Kidney glomerular epithelial cell (primary cell): ENCODE measurements at places on chromosomes 7 and 10.
A peak's percentile ranks its signal among the peaks of the same experiment; 100 is the strongest.

DNA sequence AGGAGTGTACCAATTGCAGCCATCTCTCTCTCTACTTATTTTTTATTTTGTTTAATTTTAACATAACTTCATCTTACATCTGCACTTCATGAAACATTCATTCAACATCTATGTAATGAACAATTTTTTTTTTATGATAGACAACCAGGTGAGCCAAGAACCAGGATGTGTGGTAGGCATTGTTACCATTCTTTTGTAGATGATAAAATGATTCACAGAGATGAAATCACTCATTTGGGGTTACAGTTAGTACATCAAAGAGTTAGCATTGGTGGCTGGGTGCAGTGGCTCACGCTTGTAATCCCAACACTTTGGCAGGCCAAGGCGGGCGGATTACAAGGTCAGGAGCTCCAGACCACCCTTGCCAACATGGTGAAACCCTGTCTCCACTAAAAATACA, 127.8 kb downstream of the HDAC9 start:
- DNase-seq, result peak; percentile 14

GRCh38 chr7:26954951-26955350, 90.6 kb upstream of the SKAP2 start:
- DNase-seq, result no peak

DNA sequence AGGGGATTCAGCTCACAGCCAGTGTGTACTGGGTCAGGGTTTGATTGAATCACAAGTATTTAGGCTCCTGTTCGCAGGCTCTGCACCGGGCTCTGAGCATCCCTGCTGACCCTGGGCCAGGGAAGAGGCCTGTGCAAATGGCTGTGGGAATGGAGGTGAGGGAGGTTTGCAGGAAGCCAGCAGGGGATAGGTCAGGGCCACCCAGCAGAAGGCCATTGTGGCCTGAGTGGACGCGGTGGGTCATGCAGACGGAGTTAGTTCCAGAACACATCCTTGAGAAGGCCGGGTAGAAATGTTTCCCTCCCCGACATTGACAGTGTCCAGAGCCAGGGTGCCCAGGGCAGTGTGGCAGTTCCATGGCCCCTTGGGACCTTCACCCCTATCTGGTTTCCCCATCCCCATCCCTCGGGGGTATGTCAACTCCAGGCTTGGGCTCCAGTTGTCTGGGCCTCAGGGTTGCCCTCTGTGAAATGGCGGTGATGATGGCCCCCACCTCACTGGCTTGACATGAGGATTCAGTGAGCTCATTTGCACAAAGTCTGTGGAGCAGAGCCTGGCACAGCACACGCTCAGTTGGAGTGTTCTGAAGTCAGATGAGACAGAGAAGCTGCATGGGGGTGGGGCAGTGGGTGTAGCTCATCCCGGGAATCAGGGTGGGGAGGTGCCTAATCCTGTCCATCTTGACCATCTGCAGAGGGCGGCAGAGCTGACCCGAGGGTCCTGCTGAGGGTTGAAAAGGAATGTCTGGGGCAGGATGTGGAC, 107.6 kb downstream of the ADCY1 start:
- DNase-seq, result no peak

- no peak for DNase-seq
Measured at GRCh38 chr7:96685353-96685752, 24.3 kb downstream of the SEM1 start.

- peak; percentile 39 for DNase-seq
Measured at GRCh38 chr10:29389935-29390334, 101.1 kb downstream of the LYZL1 start.

- no peak for DNase-seq
Measured at GRCh38 chr10:89158446-89158845, 48.7 kb downstream of the CH25H start.

DNA sequence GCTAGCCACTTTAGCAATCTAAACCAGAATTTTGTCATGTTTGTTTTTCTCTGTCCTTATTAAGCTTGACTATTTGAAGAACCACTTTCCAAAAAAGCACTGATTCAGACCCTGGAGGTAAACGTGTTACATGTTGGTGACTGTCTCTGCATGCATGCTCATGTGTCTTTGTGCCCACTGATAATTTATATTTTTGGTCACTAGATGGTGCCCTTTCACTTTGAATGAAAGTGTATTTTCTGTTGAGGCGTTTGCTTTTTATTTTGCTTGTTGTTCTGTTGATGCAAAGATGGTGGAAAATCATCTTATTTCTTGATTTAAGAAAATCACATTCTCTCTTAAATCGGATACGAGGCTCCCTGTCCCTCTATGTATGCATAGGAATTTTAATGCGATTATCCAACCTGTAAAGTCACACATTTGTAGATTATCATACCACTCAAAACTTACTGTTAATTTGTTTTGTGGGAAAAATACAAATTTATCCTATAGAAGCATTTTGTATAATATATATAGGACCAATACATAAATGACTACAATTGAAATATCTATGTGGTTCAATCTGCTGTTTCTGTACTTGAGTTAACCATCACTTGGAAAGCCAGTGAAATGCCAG, 269.3 kb downstream of the BICC1 start:
- DNase-seq, result peak; percentile 58

DNA sequence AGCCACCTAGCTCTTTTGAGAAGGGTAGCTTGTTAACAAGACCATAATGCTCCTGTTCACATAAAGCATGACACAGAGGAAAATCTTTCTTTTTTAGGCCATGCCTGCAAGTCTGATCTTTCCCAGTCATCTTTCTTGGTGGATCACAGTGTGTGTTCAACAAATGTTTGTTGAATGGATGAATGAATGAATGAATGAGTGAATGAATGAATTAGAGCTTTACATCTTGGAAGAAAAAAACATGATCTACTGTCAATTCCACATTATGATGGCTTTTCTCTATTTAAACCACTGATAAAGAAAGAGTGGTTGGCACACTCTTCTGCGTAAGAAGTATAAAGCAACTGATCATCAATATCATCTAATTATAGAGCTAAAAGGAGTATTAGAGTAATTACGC, 148.7 kb downstream of the CCDC71L start:
- no peak for DNase-seq

DNA sequence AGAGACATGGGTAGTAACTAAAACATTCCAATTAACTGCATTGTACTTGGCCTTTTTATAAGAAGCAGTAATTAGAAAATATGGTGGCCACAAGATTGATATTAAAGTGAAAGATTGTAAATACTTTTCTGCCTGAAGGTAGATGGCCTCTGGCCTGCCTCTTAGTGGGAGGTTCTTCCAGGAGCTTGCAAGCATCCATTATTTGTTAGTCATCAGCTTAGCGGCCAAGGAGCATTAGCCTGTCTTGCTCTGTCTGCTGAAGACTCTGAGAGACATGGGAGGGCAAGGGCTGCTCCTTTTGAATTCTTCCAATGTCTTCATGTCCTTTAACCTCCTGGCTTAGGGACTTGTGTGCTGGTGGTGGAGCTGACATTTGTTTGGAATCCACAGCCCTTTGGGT, 80.4 kb downstream of the TCF7L2 start:
- peak; percentile 20 for DNase-seq

GRCh38 chr10:5524641-5525560, at the start of gene CALML3:
TSS of gene CALML3 (plus strand) at chr10:5524961. CDS start at chr10:5525086, 125 bp downstream.
- no peak for DNase-seq

GRCh38 chr10:5978230-5978489, 817 bp upstream of the IL15RA start:
- no peak for DNase-seq

- DNase-seq, result peak; percentile 78
Measured at GRCh38 chr10:5284311-5285057, 80.3 kb upstream of the UCN3 start.

GRCh38 chr7:74306730-74307469, 17.7 kb downstream of the CLIP2 start:
- peak; percentile 36 for DNase-seq

DNA sequence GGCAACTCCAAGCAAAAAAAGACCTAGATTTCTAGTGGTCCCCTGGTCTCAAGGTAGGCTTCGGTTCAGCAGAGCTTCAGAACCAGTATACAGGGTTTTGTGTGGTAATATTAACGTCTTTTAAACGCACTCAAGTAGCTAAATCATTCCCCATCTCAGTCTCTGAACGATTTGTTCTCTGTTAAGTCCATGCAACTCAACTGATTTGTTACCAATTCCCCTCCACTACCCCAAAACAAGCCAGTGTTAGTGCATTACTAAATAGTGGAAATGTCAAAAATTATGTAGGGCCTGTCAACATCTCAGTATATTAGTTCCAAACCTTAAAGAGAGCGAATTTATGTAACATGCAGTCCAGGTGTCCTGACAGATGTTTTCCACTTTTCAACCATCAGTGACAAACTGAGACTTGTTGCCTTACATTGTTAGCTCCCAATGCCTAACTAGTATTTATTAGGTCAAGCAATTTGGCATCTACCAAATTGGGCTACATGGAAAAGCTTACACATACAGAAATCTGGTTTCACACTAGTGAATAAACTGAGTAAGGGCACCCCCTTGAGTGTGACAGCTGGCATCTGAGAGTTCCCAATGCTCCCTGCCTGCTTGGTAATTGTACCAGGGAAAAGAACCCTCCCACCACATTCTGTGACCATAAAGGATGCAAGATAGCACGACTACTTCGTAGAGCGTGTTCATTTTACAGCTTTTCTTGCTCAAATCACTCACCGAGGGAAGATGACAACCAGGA, 12.2 kb downstream of the HNRNPA2B1 start:
- DNase-seq, result no peak

GRCh38 chr7:134767520-134768168, 11.8 kb upstream of the CALD1 start:
- no peak for DNase-seq

GRCh38 chr7:95330204-95330960, 6.0 kb upstream of the PON1 start:
- peak; percentile 10 for DNase-seq

DNA sequence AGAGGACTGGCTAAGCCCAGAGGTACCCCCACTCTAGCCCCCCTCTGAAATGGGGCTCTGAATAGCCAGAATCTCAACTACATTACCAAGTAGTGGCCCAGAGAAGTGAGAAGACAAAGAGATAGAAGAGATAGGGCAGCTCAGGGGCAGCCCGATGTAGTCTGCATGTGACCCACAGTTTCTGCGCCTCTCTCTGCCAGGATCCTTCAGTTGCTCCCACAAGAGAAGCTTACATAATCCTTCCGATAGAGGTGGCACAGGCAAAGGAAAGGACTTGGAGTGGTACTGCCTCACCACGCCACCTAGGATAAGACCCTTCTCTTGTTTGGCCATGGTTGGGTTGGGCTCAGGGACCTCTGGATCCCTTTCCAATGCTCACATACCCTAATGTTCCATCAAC, 5.4 kb upstream of the PDE1C start:
- DNase-seq, result no peak

GRCh38 chr7:48959676-48960075, 35.3 kb downstream of the CDC14C start:
- no peak for DNase-seq
